Colonic mucosa (tissue), 4 donors: ENCODE measurements at places on chromosomes 16 and 17.

DNA sequence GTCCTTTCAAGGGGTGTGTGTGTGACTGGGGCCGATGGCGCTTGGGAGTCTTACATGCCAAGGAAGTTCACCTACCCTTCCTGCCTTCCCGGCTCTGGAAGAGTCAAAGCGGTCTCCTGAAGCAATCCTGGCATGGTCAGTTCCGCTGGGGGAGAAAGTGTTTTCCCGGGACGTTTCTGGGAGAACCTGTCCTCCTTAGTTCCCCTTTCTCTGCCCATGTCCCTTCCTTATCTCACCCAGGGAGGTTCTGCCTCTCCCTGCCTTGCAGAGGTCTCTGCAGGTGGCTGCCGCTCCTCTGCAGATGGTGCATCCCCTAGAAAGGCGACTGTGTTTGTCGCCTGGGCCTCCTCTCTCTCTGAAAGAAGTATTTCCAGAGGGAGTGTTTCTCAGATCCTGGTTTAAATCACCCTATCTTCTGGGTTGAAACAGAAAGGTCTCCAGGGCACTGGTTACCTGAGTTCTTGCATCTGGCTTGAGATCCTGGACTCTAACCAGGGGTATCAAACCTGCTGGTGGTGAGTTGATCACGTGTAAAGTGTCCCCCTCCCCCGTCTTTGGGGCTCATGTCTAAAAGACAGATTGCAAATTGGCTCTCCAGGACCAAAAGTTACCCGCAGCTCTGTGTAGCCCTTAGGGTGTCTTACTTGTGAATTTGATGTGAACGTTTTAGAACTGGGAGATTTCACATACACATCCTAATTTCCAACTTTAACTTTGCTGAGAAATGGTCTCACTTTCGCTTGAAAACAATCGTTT is 1.9 kb downstream of the PRKCB start:
- no peak for DNase-seq
- no peak overlapping the region for H3K27ac ChIP-seq
- H3K36me3 ChIP-seq, result no peaks in the 10 kb centered on the region

- no peaks in the 10 kb centered on the region for H3K27me3 ChIP-seq
- H3K36me3 ChIP-seq, result no peaks in the 10 kb centered on the region
- H3K4me1 ChIP-seq, result no peaks in the 10 kb centered on the region
- peak; percentile 90 for DNase-seq
- peak within 1 kb of the TSS; percentile 78 for H3K4me3 ChIP-seq
These were observed at the start of gene CRLF3 for GRCh38 chr17:30824356-30825145. Gene CRLF3 (minus strand): TSS chr17:30824692. CDS start chr17:30824651, 41 bp downstream.

DNA sequence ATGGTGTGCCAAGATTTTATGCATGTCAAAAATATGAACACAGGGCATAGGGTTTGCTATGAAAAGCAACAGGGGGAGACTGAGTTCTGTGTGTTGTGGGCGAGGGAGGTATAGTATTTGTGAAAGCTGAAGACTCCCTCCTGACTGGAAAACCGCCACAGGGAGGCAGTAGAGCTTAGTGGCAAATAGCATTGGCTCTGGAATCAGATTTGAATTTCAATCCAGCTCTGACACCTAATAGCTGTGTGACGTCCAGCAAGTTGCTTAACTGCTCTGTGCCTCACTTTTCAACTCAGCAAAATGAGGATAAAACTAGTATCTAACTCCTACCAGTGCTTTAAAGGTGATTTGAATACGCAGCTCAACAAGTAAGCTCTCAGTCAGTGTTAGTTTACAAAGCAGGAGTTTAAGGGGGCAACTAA is 22.0 kb downstream of the KPNA2 start:
- H3K27me3 ChIP-seq, result no peaks in the 10 kb centered on the region
- no peak overlapping the region for H3K27ac ChIP-seq
- no peak overlapping the region for H3K4me3 ChIP-seq
- peak; percentile 46 for DNase-seq

- no peak overlapping the region for H3K27ac ChIP-seq
- no peak for DNase-seq
- no peaks in the 10 kb centered on the region for H3K36me3 ChIP-seq
- H3K4me1 ChIP-seq, result no peaks in the 10 kb centered on the region
These were observed 74.9 kb upstream of the ZFHX3 start for GRCh38 chr16:73122604-73123391.
